Mesothelial cell of epicardium (in vitro differentiated cells): ENCODE measurements at places on chromosomes 12 and 14. TPM values are rescaled to one million over a fixed set of nuclear protein-coding genes. Genes with fewer than 3 reads are reported as not detected.

Gene TAS2R13
- total RNA-seq: 3.1 to 3.8 TPM (median 3.5 TPM) in 3 replicates

Gene TPH2
- not detected in 3 replicates for total RNA-seq

- DNase-seq: no peak
Observed at GRCh38 chr14:95944462-95944861, 67.8 kb downstream of the TUNAR start.

DNA sequence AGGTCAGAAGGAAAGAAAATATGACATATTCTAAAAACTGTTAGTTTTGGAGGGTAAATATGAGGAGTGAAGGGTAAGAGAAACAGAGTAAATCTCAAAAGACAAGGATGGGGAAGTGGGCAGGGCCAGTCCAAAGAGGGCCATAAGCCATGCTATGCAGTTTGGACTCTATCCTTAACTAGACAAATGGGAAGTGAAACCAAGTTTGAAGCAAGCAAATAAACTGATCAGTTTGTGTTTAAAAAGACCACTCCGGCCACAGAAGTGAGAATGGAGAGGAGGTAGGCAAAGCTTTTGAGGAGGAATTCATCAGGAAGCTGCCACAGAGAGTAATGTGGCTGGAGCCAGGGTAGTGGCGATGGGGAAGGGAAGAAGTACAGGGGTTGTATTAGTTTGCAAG is 37.5 kb upstream of the DAAM1 start:
- DNase-seq: no peak

GRCh38 chr12:107355612-107356011 is 262.3 kb upstream of the CRY1 start:
- no peak for DNase-seq

DNA sequence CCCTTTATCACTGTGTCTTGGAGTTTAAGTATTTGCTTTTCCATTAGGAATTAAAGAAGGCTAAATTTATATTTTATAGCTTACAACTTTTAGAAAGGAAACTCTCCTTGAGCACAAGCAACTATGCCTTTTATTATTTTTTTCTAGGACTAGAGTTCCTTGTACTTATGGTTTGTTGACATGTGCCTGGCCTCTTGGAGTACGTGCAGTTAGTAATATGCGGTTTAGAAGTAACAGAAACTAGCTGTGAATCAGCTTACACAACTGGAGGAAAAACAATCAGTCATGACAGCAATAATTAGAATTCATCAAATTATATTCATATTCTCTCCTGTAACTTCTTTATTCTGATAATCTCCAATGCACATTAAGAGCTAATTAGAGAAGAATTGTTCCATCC is 428.7 kb downstream of the AEBP2 start:
- no peak for DNase-seq
